ENCODE measurements at places on chromosomes 6 and 20.

- H3K27ac ChIP-seq, result no peak overlapping the region
- H3K4me1 ChIP-seq, result no peaks in the 10 kb centered on the region
- no peak overlapping the region for H3K4me3 ChIP-seq
- no peaks in the 10 kb centered on the region for H3K36me3 ChIP-seq
- H3K27me3 ChIP-seq, result no peaks in the 10 kb centered on the region
Observed at GRCh38 chr20:20930500-20930899, 175.7 kb downstream of the LINC00237 start.

DNA sequence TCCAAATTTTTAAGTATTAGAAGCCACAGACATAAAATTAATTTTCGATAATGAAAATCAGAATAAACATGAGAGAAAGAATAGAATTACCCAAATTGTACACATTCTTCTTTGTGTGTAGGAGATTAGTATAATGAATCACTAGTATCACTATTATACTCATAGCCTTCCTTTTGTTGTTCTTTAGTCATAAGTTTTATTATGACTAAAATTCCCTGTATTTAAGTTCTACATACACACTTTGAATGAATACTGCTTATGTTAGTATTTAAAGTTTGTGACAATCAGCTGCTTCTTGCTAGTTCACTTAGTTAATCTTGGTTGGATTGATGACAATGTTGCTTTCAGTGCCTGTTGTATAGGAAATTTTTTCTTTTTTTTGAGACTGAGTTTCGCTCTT is 72.7 kb downstream of the CCDC170 start:
- peaks cover 9% of the 10 kb centered on the region for H3K27me3 ChIP-seq
- no peak overlapping the region for H3K27ac ChIP-seq
- DNase-seq, result no peak
- H3K4me1 ChIP-seq, result no peaks in the 10 kb centered on the region
- no peak overlapping the region for H3K4me3 ChIP-seq
- H3K36me3 ChIP-seq, result no peaks in the 10 kb centered on the region

GRCh38 chr6:29679962-29680361 is 990 bp downstream of the ZFP57 start:
- peaks cover 21% of the 10 kb centered on the region for H3K27me3 ChIP-seq
- peaks cover 18% of the 10 kb centered on the region for H3K4me1 ChIP-seq
- no peak overlapping the region for H3K4me3 ChIP-seq
- H3K27ac ChIP-seq, result no peak overlapping the region
- no peaks in the 10 kb centered on the region for H3K36me3 ChIP-seq

DNA sequence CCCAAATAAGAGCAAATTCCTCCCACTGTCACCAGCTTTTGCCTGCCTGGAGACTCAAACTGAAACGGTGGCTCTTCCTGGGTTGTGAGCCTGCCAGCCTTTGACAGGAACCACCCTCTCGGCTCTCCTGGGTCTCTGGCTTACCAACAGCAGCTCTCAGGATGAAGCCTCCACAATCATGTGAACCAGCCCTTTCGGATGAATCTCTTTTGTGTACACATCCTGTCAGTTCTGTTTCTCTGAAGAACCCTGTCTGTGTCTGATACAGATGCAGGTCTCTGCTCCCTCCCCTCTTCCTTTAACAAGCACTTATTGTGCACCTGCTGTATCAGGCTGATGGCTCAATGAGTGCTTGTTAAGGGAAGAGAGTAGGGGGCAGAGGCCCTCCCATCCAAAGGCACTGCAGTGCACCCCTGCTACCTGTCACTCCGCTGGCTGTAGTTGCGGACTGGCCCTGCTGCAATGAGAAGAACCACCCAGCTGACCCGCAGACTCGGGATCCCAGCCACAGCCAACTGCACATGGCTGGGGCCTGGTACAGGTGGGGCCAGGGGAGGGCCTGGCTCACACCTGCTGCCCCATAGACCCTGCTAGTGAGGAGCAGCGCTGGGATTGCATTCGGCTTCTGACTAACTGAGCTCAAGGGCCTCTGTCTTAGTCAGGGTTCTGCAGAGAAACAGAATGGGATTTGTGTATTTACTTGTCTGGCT is 120.1 kb upstream of the PMEPA1 start:
- no peak for DNase-seq
- H3K4me3 ChIP-seq, result no peak overlapping the region
- no peak overlapping the region for H3K27ac ChIP-seq

- DNase-seq, result no peak
- no peak overlapping the region for H3K4me3 ChIP-seq
- H3K27ac ChIP-seq, result no peak overlapping the region
- no peaks in the 10 kb centered on the region for H3K27me3 ChIP-seq
Observed at GRCh38 chr6:1913577-1913976, 303.9 kb downstream of the FOXC1 start.

GRCh38 chr6:32148289-32149091 is 3.2 kb downstream of the PRRT1 start:
- peak overlapping the region; percentile 70 for H3K27ac ChIP-seq
- H3K4me1 ChIP-seq, result peaks cover 43% of the 10 kb centered on the region
- peak overlapping the region; percentile 63 for H3K4me3 ChIP-seq
- peak; percentile 76 for DNase-seq

DNA sequence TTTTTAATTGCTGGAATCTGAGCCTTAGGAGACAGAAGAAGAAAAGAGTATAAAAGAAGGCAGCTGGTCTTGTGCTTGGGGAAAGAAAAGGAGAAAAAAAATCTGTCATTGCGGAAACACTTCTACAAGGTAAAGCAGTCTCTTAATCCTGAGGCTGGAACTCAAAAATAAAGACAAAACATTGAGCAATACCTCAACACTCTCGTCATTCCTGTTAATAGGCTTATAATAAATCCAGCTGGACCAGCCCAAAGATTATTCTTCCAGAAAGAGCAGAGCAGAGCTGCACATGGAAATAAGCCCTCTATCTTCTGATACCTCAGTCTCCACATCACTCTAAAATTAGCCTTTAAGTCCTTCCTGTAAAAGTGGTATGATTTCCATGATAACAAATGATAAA is 62.0 kb upstream of the HIVEP1 start:
- no peaks in the 10 kb centered on the region for H3K27me3 ChIP-seq
- no peaks in the 10 kb centered on the region for H3K4me1 ChIP-seq
- no peak overlapping the region for H3K4me3 ChIP-seq

- H3K27me3 ChIP-seq, result peaks cover 43% of the 10 kb centered on the region
- DNase-seq, result no peak
- H3K4me1 ChIP-seq, result no peaks in the 10 kb centered on the region
- H3K27ac ChIP-seq, result no peak overlapping the region
Observed at GRCh38 chr20:39117491-39117890, 155.3 kb downstream of the DHX35 start.

GRCh38 chr6:155177363-155177961 is 86.4 kb upstream of the CLDN20 start:
- H3K27me3 ChIP-seq, result no peaks in the 10 kb centered on the region
- DNase-seq, result peak; percentile 62
- no peak overlapping the region for H3K27ac ChIP-seq
- no peaks in the 10 kb centered on the region for H3K36me3 ChIP-seq
- no peak overlapping the region for H3K4me3 ChIP-seq

DNA sequence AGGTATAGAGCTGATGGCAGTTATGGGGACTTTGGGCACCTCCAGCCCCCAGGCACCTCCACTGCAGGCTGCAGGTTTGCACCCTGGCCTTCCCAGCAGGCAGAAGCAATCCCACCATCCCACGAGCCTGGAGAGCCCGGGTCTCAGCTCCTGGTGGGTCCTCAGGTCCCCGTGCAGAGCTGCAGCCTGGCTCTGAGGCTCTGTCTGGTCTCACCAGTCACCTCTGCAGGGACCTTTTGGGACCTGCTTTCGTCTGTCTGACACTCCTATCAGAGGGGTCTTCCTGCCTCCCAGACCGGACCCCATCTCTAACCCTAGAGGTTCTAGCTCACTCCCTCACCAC is 41.9 kb downstream of the FGD2 start:
- DNase-seq, result no peak
- H3K36me3 ChIP-seq, result peaks cover 16% of the 10 kb centered on the region
- H3K4me3 ChIP-seq, result peak overlapping the region; percentile 39
- no peaks in the 10 kb centered on the region for H3K27me3 ChIP-seq

DNA sequence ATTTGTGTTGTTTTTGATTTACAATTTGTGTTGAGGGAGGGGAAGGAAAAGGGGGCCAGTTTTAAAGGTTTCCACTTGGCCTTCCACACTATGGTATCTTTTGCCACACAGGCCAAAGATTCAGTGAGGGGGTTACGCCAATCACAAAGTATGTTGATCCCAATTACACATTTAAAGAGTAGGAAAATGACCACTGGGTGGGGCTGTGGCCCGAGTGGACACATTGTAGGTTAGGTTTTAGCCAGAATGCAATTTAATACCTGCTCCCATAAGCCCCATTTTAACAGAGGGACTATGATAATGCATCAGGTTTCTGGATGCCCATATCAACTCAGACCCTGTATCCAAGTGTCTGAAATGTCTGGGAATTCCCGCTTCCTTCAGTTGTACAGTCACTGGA is 15.6 kb downstream of the VGLL2 start:
- DNase-seq, result no peak
- no peak overlapping the region for H3K27ac ChIP-seq
- H3K36me3 ChIP-seq, result no peaks in the 10 kb centered on the region
- H3K27me3 ChIP-seq, result peaks cover 5% of the 10 kb centered on the region
- no peaks in the 10 kb centered on the region for H3K4me1 ChIP-seq

- no peaks in the 10 kb centered on the region for H3K4me1 ChIP-seq
- no peak for DNase-seq
- H3K27me3 ChIP-seq, result no peaks in the 10 kb centered on the region
- no peaks in the 10 kb centered on the region for H3K36me3 ChIP-seq
- no peak overlapping the region for H3K27ac ChIP-seq
Observed at GRCh38 chr6:75109765-75110164, 96.1 kb downstream of the COL12A1 start.

DNA sequence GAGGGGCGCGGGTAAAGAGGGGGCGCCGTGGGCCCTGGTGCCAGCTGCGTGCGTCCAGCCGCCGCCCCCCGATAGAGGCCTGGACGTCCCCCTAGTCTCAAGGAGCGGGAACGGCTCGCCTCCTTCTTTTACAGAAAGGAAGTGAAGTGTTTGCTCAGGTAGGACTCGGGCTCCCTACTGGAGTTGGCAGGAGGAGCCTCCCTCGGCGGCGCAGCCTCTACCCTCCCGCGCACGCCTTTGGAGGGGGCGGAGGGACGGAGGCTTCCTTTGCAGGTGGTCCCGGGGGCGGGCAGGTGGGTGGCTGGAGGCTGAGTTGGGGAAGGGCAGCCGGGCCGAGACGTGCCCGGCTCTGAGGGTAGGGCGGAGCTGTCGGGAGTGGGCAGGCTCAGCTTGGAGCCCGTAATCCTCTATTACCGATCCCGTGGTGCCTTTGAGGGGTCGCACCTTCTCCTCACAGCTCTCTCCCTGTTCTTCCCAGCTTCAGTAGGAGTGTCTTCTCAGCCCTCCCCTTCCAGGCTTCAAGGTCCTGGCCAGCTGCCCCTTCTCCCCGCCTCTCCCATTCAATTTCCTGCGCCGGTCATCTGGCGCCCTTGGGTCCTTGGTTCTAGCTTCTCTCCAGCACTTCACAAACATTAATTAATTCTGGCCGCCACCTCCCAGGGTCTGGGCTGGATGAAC is 728 bp downstream of the ITPR3 start:
- peaks cover 61% of the 10 kb centered on the region for H3K4me1 ChIP-seq
- H3K4me3 ChIP-seq, result peak overlapping the region; percentile 86
- peaks cover 23% of the 10 kb centered on the region for H3K36me3 ChIP-seq
- DNase-seq, result peak; percentile 68
- peak overlapping the region; percentile 77 for H3K27ac ChIP-seq

DNA sequence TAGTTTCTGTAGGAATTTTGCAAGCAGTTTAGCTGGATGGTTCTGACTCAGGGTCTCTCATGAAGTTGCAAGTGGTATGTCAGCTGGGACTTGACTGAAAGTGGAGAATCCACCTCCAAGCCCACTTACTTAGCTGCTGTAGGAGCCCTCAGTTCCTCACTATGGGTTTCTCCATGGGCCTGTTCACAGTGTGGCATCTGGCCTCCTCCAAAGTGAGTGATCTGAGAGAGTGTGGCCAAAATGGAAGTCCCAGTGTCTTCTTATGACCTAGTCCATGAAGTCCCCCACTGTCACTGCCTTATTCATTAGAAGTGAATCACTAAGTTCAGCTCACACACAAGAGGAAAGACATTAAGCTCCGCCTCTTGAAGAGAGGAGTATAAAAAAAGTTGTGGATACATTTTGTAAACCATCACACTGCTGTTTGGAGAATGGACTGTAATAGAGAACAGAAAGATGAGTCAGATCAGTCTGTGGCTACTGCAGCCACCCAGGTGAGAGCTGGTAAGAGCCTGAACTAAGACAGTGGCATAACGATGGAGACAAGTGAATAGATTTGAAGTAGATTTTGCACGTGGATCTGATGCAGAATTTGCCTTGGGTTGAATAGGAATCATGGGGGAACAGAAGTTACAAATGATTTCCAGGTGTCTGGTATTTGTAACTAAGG is 4.9 kb upstream of the NELFCD start:
- peaks cover 47% of the 10 kb centered on the region for H3K27me3 ChIP-seq
- H3K27ac ChIP-seq, result no peak overlapping the region
- DNase-seq, result no peak
- H3K36me3 ChIP-seq, result no peaks in the 10 kb centered on the region
- H3K4me1 ChIP-seq, result peaks cover 2% of the 10 kb centered on the region

- no peaks in the 10 kb centered on the region for H3K4me1 ChIP-seq
- no peak for DNase-seq
- H3K27me3 ChIP-seq, result peaks cover 17% of the 10 kb centered on the region
- no peak overlapping the region for H3K27ac ChIP-seq
- H3K36me3 ChIP-seq, result no peaks in the 10 kb centered on the region
Observed at GRCh38 chr6:2477666-2478065, 232.3 kb upstream of the GMDS start.

DNA sequence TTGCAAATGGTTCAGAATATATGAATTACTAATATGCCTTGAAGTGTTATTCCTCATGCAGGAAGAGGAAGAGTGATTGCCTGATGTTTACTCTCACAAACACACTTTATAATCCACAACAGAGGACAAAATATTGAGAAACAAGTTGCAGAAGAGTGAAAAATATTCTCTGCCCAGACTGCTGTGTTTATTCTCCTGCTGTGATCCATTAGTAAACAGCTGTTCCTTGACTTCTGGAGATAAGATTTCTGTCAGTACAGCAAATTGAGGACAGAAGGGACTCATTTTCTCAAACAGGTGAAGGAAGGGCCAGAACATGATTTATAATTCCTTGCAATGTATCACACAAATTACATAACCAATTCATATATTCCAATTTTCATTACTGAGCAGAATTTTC is 148.0 kb downstream of the EPM2A start:
- H3K4me1 ChIP-seq, result no peaks in the 10 kb centered on the region
- no peak overlapping the region for H3K4me3 ChIP-seq
- no peak overlapping the region for H3K27ac ChIP-seq
- no peaks in the 10 kb centered on the region for H3K27me3 ChIP-seq
- no peak for DNase-seq
- no peaks in the 10 kb centered on the region for H3K36me3 ChIP-seq

- no peaks in the 10 kb centered on the region for H3K4me1 ChIP-seq
- DNase-seq, result no peak
- no peaks in the 10 kb centered on the region for H3K36me3 ChIP-seq
Observed at GRCh38 chr20:60899320-60899719, 352.7 kb upstream of the CDH4 start.

DNA sequence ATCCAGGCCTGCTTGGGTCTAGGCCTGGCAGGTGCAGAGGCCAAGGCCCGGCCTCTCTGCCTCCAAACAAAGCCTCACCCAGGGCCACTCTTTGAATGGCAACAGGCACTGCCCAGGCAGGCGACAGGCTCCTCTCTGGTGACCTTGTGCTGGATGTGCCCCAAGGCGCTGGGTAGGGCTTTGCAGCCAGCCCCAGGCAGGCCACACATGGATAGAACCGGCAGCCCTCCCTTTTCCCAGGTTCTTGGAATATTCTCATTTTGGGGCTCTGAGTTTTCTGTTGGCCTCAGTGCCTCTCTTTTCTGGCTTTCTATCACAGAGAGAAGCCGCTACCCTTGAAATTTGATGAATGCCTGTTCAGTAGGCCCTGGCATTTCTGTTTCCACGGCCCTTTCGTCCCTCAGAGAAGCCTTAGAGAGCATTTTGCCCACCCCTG is 18.9 kb downstream of the PKIG start:
- no peak overlapping the region for H3K4me3 ChIP-seq
- peaks cover 26% of the 10 kb centered on the region for H3K4me1 ChIP-seq
- H3K36me3 ChIP-seq, result no peaks in the 10 kb centered on the region
- H3K27ac ChIP-seq, result no peak overlapping the region
- H3K27me3 ChIP-seq, result no peaks in the 10 kb centered on the region
- no peak for DNase-seq

Data from activated naive CD4-positive, alpha-beta T cell treated with anti-CD3 and anti-CD28 coated beads, Interleukin-2, amount 10 ng/mL, durations not matched to agents 7 days and 5 days (primary cell).